ENCODE measurements at places on chromosomes 3 and 15.

DNA sequence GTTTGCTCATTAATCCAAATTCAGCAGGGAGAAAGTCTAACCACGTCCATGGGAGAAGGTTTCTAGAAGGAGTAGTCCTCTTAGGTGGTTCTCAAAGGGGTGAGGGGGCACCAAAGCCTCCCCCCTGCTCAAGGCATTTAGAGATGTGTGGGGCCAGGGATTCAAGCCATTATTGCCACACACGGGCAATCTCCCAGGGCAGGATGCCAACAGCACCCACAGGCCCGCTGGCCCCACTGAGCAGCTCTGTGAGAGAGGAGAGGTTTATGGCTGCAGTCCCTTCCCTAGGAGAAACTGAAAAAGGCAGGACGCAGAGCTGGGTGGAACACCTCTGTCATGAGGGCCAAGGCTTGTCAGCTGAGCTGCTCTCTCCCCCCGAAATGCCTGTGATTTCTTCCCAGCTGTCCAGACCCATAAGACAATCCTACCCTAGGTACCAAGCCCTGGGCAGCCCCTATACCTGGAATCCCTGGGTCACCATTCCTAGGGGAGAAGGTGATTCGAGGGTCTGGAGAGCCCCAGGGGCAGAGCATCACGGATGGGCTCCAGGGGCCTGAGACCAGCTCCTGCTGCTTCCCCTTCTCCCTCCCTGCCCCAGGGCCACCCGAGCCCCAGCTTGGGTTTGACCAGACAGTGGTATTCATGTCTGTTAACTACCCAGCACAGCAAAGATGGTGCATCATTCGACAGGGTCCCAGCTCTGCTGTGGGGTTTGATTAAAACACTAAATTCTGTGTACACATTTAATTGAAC is 39.0 kb downstream of the WHAMM start:
- DNase-seq, result no peak

DNA sequence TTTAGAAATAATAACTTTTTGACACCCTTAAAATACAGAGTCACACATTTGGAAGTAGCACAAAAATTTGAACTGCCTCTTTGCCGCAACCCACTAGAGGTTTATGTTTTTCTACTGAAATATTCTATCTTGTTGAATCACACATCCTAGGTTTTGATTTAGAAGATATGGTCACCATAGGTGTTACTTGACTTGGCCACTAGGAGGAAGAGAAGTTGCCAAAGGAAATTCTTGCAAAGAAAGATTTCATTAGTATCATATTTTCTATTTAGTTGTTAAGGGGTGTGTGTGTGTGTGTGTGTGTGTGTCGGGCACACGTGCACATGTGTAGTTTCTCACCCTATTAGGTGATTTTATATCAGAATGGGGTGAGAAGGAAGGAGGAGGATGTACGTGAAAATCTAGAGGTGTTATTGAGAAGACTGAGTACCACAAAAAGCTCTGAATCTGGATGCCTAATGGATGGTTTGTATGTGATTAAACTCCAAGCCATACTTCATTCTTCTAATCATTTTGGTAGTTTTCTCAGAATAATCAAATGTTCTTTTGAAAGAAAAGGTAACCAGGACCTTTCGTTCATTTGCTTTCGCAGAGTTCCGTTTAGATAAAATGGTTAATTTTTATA is 31.5 kb downstream of the ZFAND6 start:
- no peak for DNase-seq

DNA sequence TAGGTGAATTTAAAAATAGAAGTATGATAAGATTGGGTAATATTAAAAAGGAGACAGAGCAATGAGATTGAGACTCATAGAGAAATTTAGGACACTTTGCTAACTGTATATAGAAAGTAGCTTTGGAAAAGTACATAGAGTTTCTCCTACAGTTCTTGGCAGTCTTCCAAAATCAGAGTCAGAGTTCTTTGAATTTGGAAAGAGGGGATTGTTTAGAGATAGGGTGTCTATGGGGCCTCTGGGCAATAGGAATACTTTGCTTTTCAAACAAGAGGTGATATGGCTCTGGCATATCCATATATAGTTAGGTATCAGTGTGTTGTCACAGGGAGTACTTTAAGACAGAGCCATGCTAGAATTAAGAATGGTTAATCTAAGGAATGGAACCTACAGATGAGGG is 477.1 kb upstream of the KCNMB2 start:
- DNase-seq, result no peak

DNA sequence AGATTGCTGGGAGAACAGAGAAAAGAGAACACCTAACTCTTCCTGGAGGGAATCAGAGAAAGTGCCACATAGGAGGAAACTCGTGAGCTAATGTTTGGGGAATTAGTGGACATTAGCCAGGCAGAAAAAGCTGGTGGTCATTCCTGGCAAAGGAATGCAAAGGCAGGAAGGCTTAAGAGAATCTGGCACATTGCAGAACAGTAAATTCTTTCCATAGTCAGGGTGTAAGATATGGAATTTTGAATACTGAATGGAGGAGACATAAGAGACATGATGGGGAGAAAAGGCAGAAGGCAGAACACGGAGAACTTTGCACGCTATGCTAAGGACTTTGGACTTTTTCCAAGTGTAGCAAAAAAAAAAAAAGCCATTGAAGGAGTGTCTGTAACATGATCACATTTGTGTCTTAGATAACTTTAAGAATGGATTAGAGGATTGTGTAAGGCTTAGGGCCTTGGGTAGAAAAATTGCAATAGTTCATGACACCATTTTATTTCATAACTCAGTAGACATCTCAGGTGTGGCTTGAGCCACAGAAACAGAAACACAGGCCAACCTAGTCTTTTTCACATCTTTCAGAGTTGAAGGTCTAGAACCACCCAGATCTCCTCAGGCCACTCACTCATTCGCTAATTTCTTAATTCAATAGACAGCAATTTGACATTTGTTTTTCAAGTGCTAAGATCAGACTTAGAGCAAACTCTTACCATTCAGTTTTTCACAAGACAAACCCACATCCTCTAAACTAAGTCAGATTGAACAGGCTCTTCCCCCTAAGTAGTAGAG is 31.2 kb upstream of the CCDC80 start:
- peak; percentile 11 for DNase-seq

DNA sequence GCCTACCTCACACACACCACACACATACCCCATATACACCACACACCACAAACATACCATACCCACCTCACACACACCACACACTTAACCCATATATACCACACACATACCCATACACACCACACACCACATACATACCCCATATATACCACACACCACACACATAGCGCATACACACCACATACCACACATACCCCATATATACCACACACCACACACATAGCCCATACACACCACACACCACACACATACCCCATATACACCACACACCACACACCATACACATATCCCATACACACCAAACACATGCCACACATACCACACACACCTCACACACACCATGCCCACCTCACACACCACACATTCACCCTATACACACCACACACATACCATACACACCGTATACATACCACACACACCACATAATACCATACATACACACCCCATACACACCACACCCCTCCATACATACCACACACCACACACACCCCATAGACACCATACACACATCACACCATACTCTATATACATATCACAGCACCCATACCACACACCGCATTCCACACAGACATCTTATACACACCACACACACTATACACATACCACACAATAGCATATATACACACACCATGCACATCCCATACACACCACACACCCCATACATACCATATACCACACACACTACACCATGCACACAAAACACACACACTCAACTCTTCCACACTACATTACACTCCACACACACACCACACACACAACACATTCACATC is 29.5 kb downstream of the APBA2 start:
- no peak for DNase-seq

- DNase-seq, result no peak
These were observed 1.0 kb upstream of the CHD2 start for GRCh38 chr15:92898988-92899582.

DNA sequence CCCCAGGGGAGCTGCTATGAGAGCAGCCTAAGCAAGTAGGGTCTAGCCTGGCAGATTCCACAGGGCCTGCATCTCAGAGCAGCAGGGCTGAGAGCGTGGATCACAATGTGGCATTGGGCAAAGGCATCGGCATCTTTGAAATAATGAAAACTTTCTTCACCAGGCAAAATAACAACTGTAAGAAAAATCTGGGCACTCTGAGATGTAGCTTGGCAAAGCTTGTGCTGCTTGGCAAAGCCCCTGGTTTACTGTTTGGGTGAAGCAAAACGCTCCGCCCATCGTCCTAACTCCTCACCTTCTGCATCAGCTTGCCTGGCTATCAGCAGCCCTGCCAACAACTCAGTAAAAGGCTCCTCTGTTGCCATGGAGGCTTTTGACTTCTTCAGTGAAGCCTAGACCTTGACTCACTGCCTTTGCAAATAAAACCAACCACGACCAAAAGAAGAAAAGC is 212.8 kb upstream of the EIF1B start:
- DNase-seq, result no peak

GRCh38 chr3:131474115-131474514 is 28.7 kb downstream of the MRPL3 start:
- DNase-seq, result no peak

DNA sequence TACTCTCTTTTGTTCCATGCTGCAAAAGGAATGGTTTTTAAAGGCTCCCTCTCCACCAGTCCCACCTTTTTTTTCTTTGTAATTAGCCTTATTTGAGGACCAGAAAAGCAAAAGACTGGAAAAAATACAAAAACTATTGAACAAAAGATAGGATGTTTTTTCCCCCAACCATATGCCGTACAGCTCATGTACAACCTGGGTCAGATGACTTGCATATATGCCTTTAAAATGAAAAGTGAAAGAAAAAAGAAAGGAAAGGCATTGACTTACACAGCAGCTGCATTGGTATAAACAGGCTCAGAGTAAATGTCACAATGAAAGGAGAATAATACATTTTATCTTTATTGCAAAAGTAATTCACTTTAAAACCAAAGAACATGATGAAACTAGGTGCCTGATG is 69.5 kb upstream of the CMC1 start:
- no peak for DNase-seq

DNA sequence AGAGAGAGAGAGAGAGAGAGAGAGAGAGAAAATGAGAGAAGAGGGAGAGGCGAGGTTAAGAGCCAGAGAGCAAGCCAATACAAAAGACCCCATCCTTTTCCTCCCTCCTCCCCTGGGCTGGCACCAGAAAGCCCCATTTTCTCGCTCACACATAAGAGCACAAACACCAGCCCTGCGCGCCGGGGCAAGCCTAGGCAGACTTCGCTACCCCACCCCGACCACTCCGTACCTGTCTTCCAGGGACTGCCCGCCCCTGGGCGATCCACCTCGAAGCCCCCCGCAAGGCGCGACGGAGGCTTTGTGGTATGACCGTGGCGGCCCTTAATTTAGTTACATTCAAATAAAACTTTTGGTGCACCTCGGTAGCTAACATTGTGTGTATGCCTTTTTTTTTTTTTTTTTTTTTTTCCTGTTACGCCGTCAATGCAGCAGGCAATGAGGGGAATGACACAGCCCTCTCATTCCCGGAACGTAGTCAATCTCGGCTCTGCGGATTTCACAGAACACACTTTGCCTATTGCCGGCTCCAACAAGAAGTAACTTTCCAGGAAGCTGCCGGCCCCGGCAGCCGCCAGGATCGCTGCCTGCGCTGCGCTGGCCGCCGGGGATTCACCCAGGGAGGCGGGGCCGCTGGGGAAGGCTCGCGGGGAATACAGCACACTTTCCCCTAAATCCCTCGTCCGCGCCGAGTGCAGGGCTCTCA is 7.7 kb downstream of the BCL6 start:
- DNase-seq, result peak; percentile 44

GRCh38 chr3:151210676-151211381 is 7.8 kb upstream of the GPR171 start:
- DNase-seq, result no peak

DNA sequence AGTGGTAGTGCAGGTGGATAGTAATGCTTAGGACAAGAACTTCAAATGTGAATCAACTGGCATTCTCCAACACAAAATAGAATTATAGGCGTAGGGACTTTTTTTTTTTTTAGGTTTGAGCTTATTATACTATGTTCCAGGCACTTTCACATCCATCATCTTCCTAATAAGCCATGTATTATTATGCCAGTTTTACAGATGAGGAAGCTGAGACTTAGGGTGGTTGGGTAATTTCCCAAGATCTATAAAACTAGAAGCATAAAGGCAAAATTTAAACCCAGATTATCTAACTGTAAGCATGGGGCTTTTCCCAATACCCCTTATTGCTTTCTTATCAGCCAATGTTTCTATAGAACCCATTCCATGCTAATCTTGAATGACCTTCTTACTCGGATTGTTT is 75.1 kb upstream of the ETV5 start:
- no peak for DNase-seq

DNA sequence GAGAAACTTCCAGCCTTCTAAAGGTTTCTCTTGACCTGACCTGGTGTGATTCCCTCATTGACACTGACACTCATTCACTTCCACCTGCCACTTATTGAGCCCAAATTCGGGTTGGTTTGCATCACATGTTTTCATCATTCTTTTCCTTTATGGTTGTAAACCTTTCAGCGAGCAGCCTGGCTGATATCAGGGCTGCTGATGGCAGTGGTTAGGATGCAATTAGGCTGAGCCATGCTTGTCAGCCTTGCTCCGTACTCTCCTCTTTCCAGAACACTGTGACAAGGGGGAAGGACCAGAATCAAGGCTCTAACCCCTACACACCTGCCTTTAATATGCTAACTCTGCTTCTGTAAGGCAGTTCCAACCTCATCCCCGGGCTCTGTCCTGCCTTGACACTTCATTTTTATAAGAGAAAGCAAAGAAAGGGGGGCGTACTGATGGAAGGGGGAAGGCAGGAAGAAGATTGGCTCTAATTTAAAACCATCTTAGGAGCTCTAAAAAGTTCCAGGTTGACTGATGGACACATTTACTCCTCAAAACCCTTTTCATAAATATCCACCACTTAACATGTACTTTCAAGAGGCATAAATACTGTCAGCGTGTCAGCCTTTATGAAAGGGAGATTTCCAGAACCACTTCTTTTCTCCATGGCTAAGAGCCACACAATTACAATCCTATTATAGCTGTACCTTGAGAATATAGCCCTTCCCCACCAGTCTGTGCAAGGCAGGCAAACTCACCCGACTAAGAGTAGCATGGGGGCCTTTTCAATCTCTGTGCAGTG is 5.7 kb downstream of the NMNAT3 start:
- no peak for DNase-seq

GRCh38 chr3:29942297-29942696 is 661.4 kb downstream of the RBMS3 start:
- no peak for DNase-seq

DNA sequence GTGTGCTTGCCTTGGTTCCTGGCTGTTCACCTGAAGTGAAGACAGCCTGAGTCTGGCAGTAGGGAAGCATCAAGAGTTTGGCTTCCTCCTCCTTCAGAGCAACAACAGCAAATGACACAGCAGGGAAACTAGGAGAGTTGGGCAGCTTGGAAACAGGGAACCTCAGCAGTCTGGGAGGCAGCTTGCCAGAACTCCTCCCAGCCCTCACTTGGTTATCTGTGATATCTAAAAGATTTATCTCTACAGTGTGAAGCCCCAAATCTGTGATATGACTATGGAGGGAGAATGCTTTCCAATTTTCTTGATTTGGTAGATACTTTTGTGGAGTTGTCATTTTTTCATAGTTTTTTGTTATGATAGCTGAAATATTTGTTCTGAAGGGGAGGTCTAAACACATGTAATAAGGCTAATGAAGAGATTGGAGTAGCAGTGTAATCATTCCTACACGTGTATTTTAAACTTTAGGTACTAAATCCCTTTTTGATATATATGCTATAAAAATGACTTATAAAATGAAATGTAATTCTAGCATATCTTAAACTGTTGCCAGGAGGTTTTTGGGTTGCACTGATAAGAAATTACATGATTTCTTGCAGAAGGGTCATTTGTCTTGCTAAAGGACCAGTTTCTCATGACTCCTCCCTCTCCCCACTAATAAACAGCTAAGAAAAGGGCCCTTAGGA is 20.8 kb downstream of the UBE2E1 start:
- DNase-seq, result no peak
